COLO829 (cell line): ENCODE measurements at places on chromosomes 16 and 17.

GRCh38 chr17:28476076-28476865 lies 2.8 kb downstream of the SLC13A2 start:
- DNase-seq: no peak

DNA sequence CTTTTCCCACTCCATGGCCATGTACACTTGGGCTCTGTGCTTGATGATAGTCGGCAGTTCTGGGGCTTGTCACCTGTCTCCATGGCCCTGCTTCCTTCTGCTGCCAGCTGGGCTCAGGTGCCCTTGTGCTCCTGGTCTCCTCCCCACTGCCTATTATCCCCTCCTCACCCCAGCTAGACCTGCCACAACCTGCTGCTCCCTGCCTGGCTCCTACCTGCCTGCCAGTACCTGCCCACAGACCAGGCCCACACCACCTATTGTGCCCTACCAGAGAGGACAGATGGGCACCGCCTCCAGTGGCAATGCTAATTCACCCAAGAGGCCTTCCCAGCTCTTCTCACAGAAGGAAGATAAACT lies 538 bp upstream of the RAPGEFL1 start:
- no peak for DNase-seq

GRCh38 chr16:64144617-64145016 lies 977.2 kb downstream of the CDH11 start:
- DNase-seq: no peak

DNA sequence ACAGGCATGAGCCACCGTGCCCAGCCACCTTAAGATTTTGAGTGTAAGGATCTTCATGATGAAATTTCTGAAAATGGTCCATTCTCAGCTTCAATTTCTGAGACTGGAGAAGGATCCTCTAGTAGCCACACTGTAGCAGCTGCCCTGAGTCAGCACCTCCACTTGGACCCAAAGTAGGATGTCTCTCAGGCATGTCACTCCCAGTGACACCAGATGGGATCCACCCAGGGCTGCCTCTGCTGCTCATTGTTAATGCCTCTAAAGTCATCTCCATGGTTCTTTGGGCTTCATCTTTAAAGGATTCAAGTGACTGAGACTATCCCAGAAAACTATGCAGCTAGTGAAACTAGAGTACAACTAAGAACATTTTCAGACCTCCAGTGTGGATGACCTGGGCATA lies 7.9 kb downstream of the PLD6 start:
- no peak for DNase-seq

GRCh38 chr17:36650096-36650775 lies 48.9 kb downstream of the MRM1 start:
- DNase-seq: no peak

DNA sequence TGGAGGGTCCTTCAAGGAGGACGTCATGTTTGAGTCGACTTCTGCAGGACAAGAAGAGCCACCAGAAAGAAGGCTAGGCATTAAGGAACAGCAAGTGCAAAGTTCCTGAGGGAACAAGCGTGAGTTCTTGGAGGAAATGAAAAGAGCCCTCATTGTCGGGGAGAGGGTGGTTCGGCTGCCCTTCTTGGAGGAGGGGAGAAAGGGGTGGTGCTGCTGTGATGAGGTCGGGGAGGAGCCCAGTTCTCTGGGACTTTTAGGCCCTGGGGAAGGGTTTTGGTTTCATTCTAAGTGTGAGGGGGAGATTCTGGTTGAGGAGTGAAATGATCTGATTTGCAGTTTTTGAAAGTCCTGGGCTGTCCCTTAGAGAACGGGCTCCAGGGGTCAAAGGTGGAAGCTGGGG lies 4.1 kb downstream of the BICDL2 start:
- no peak for DNase-seq

- no peak for DNase-seq
Measured at GRCh38 chr16:54812229-54812628, 118.4 kb upstream of the IRX5 start.

- DNase-seq: no peak
Measured at GRCh38 chr17:29049541-29050145, 6.7 kb downstream of the PIPOX start.

- DNase-seq: no peak
Measured at GRCh38 chr17:17508646-17509591, 12.7 kb upstream of the RASD1 start.

DNA sequence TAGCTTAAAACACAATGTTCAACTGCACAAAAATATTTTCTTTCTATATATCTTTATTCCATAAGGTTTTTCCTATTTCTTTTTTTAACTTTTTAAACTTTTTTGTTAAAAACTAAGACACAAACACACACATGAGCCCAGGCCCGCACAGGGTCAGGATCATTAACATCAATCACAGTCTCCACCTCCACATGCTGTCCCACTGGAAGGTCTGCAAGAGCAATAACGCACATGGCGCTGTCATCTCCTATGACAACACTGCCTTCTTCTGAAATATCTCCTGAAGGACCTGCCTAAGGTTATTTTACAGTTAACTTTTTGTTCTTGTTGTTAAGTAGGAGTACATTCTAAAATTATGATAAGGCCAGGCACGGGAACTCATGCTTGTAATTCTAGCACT lies 4.1 kb downstream of the CFAP20 start:
- DNase-seq: no peak

DNA sequence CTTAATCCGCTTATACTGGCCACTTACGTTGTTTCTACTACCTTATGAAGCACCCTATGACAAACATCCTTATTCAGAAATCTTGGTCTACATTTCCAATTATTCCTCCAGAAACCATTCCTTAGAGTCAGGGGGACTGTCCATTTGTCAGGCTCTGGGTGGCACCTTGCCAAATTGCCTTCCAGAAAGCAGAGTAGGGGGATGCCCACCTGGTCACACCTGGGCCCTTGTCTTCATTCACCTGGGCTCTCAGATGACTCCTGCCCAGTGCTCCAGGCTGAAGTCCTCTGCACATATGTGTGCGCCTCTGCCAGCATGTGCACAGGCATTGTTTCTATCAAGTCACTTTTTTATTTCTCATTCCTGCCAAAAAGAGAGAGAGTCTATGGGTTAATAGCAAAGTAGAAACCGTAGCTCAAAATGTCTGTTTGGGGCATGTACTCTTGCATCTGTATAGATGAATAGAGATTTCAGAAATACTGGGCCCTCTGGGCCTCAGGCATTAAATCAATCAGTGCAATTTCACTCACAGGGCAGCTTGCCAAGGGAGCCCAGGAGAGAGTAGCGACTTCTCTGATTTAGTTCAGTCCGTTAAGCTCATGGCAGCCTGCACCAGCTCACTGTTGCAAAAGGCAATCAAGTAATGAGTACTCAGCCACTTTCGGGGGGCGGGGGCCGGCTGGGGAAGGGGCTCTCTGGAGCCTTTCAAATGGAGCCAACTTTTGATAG lies 104.7 kb downstream of the SOCS1 start:
- DNase-seq: no peak

GRCh38 chr16:31362476-31363405 lies 7.8 kb downstream of the ITGAX start:
- DNase-seq: no peak

- DNase-seq: no peak
Measured at GRCh38 chr16:85200471-85201278, 88.4 kb upstream of the CIBAR2 start.

DNA sequence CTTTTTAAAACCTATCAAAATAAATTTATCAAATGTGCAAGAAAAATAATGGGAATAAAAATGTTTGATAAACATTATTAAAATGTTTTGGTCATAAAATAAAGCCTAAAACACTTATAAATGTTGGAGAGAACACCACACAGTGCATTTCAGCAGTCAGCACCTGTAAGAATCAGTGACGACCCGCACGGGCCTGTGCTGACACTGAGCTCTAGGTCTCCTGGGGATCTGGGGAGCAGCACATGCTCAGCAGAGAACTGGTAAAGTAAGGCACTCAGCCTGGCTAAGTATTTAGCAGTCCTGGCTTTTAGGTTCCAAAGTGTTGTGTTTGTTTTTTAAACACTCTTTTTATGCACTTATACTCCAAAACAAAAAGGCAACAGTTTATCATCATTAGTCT lies 46.9 kb downstream of the HELZ start:
- DNase-seq: no peak

- no peak for DNase-seq
Measured at GRCh38 chr16:50666658-50667496, 14.2 kb downstream of the SNX20 start.

GRCh38 chr16:1019231-1020090 lies 37.9 kb downstream of the SOX8 start:
- DNase-seq: no peak

DNA sequence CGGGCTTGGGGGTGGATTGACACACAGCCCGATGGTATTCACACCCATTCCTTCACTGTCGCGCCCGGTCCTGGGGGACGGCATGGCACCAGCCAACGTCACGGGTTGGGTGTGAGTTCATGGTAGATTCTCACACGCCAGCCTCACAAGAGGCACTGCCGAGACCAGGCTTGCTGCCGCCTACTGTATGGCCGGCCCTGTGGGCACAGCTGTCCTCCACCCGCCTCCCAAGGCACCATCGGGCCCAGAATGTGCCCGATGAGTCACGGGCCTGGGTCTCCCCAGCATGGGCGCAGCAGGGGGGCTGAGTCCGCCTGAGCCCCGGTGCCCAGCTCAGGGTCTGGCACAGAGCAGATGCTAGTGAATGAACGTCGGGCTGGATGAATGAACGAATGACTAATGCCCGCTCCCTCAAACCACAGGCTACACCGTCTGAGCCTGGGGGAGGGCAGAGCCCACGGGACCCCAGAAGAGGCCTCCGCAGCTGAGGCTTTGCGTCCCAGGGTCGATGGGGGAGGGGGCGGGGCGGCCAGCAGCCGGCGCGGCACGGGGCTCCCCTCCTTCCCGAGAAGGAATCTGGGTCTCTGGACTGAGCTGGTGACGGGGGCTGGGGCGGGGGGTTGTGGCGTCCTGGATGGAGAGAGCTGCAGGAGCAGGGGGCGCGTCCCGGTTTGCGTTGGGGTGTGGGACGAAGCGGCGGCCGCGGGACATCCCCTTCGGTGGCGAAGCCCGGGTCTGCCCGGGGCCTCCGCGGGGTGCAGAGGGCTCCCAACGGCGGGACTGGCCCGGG lies 829 bp downstream of the PITPNM3 start:
- no peak for DNase-seq

DNA sequence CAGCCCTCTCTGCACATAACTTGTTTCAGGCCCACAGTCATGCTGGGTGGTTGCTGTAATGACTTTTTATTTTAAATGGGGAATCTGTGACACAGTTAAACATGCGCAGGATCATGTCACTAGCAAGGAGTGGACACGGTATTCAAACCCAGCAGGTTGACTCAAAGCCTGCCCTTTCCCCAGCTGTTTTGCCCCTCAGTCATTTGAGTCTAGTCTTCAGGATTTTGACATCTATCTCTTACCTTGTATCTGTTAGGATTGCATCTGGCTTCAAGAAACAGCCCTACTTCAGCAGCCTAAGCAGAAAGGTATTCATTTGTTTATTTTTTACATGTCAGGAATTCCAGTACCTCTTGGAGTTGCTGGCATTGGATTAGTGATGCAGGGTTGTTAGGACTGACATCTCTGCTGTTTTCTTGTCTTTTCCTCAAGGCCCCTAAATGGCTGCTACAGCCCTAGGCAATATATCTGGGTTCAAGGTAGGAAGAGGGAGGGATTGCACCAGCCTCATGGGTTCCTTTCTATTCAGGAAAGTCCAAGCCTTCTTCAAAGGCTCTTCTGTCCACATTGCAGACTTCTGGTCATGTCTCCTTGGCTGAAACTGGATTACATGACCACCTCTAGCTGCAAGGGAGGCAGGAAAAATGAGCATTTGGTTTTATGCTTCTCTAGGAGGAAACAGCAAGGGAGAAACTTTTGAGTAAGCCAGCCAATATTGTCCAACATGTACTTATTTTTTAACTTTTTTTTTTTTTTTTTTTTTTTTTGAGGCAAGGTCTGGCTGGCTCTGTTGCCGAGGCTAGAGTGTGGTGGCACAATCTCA lies 22.8 kb downstream of the ABCC1 start:
- no peak for DNase-seq
